Foreskin keratinocyte (primary cell): ENCODE measurements at places on chromosomes 11 and 22.

DNA sequence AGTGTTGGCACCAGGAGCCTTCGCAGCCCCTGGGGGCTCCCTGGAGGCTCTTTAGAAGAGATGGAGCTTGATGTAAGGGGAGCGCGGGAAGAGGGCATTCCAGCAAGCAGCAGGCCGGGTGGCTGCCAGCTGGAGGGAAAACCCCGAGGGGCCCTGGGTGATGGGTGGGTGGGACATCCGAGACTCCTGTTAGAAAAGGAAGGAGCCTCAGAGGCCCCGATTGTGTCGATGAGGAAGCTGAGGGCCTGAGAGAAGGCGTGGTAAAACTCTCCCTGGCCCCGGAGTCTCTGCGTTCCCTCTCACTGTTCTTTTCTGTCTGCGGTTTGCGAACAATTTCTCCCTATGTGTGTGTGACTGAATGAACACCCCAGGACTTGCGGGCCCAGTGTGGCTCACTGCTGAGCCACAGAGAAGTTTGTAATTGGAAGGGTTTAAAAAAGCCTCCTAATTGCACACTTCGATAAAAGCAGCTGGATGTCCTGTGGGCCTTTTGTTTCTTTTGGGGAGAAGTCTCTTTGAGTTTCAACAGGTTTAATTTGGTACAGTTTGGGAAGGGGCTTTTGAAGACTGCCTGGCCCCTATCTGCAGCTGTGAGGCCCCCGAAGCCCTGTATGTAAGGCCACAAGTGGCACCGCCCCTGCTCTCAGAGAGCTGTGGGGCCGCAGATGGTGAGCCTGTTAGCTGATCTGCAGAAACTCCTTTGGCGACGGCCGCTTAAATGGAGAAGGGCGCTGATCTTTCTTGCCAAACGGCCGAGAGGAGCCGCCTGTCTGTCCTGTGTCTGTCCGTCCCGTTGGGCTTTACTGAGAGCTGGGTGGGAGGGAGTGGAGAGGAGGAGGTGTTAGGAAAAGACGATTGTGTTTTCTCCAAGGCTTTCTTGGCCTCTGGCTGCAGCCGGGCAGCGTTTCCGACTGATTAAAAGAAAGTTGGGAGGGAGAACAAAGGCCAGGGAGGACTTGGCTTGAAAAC lies 2.0 kb downstream of the FBLN1 start:
- no peak for DNase-seq

DNA sequence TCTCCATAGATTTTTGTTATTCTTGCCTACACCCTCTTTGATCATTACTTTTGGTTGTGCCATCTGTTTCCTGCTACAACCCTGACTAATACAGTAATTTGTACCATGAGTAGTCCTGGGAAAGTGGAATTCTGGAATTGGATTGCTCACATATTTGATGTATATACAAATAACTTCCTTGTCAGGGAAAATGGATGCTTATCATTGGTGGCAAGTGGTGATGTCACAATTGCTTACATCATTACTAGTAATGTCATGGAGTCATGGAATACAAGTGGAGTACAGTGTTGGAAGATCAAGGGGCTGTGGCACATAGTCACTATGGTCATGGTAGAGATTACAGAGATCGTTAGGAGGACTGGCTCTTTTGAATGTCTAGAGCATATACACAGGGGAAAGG lies 24.4 kb downstream of the AASDHPPT start:
- DNase-seq, result peak; percentile 68

DNA sequence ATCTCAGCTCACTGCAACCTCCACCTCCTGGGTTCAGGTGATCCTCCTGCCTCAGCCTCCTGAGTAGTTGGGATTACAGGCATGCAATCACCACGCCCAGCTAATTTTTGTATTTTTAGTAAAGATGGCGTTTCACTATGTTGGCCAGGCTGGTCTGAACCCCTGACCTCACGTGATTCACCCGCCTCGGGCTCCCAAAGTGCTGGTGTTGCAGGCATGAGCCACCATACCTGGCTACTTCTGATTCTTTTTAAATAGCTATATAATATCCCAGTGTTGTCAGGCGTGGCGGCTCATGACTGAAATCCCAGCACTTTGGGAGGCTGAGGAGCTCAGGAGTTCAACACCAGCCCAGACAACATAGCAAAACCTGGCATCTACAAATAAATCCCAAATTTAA lies 20.7 kb downstream of the TMEM41B start:
- DNase-seq, result no peak

DNA sequence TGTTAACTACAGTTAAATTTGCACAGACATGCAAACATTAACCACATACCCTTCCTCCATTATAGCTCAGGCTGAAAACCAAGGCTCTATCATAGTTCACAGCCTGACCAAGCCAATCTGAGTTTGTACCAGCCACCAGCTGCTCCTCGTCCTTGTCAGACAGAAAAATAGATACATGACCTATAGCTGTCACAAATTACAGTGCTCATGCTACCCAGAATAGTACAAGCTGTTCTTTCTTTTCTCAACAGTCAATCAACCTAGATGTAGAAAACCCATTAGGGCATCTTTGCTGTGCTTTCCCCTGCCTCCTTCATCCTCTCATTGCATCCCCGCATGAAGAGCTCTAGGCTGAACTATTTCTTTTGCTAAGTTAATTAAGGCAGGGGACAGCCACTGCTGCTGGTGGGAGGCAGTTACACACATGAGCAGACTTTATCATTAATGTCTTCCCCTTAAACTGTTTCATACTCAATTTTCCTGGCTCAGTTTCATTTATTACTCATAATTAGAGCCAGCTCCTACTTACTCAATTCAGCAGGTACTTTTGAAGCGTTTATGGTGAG lies 148.3 kb downstream of the TRPC6 start:
- DNase-seq, result no peak

- no peak for DNase-seq
Observed at GRCh38 chr11:113519989-113520613, 44.9 kb upstream of the DRD2 start.

DNA sequence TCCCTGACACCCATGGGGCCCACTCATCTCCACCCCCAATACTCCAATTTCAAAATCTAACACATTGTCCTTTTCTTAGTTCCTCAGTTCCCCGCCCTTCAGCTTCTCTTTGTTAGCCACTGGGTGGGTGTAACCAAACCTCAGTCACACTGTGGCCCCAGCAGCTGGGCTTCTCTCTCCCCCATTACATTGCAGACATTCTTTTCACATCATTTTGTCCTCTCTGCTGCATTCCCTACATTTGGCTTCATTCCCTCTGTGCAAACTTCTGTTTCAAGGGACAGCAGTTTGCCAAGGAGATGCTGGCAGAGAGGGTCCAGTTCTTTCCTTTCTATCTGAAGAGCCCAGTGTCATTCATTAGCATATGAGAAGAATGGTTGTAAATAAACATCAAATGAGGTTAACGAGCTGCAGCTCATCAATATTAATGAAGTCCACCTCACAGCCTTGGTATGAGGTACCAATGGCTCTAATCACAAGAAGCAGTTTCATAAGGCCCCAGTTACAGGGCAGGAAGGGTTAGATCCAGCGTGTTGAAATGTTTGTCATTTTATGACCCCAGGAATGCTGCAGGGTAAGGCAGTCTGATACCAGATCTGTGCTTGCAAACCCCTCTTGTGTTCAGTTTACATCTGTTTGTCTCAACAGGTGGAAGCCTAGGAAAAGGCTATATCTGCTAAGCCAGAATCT lies 72.3 kb downstream of the ARFGAP2 start:
- no peak for DNase-seq

DNA sequence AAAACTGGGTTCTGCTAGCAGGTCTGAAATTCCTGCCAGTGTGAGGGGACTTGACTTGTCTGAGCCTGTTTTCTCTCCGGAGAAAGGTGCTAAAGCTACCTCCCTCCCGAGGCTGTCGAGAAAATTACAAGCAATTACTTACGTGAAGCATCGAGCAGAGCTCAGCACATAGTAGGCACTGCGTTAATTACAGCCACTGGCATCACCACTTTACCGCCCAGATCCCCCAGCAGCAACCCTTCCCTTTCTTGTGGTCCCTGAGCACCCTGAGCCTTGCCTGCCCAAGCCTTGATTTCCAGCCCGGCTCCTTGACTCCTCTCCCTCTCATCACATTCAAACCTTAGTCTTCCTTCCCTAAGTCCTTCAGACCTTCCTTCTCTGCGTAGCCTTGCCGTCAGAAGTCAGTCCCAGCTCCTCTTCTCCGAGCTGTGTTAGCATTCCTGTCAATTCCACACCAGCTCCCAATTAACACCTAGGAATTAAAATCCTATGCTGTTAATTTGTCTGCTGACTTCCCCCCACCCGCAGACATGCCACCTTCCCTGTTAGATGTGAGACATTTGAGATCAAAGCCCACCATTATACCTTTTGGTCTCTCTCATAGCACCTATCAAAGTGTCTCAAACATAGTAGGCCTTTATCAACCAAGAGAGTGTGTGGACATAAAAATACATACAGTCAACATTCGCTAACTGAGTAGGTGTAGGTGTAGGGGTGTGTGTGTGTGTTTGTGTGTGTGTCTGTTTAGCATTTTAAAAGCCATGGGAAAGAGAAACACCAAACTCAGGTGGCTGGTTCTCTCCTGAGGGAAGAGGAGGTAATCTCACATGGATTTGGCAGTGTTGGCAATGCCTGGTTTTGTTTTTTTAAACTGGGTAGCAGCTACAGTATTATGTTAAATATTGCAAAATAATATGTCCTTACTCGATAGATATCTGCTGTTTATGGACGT lies 2.8 kb upstream of the KCNJ5 start:
- peak; percentile 66 for DNase-seq

DNA sequence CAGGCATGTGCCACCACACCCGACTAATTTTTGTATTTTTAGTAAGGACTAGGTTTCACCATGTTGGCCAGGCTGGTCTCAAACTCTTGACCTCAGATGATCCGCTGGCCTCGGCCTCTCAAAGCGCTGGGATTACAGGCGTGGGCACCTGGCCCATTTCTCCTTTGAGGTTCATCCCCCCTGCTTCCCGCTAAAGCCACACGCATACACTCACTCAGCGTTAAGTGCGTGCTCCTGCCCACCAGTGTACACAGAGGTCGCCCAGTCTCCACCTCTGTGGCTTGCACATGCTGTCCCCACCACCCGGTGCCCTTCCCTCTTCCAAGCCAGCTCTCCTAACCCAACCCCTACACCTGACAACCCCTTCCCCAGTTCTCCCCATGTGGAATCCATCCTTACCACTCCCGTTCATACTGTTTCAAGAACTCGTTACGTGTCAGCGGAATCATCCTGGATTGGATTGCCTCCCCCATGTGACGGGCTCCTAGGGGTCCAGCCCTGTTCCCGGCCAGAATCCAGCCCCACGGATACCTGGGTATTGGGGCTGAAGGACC lies 15.7 kb upstream of the CYTH4 start:
- DNase-seq, result no peak

GRCh38 chr11:128716661-128717210 lies 22.9 kb downstream of the FLI1 start:
- DNase-seq, result no peak

DNA sequence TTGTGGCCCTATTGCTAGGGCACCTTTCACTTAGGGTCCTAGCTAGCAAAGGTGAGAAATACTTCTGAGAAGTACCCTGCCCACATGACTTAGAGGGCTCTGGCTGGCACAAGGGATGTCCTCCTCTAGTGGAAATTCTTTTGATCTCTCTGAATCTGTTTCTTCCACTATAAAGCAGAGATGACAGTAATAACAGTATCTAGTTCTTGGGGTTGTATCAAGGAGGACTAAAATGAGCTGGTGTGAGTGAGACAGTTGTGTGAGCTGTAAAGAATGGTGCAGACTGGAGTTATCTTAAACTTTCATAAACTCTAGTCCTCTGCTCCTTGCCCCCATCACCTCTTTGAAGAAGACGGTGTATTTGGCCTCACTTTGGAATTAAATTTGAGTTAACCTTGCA lies 157.8 kb upstream of the PLET1 start:
- no peak for DNase-seq

GRCh38 chr11:74948546-74948897 lies 369 bp downstream of the XRRA1 start:
- DNase-seq, result no peak

GRCh38 chr11:96943970-96944369 lies 554.2 kb downstream of the JRKL start:
- no peak for DNase-seq

DNA sequence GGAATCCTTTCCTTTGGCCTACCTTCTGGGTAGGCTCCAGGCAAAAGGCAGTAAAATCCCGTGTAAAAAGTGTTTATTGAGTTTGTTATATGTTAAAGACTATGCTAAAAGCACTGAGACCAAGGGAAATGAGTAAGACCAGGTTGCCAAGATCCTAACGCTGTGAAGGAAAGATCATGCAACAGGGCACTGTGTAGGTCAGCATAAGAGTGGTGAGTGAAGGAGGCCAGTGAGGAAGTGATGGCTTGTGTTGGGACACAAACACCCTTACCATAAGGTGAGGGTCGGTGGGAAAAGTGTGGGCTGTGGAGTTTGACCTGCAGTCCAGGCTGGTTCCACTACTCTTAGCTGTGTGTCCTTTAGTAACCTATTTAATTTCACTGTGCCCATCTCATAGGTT lies 202.1 kb downstream of the DBX1 start:
- DNase-seq, result no peak

- peak; percentile 15 for DNase-seq
Observed at GRCh38 chr22:38618682-38619081, 37.5 kb downstream of the FAM227A start.

GRCh38 chr11:79578116-79578515 lies 137.3 kb upstream of the TENM4 start:
- no peak for DNase-seq

GRCh38 chr22:40182231-40182835 lies 4.6 kb downstream of the TNRC6B start:
- DNase-seq, result no peak

DNA sequence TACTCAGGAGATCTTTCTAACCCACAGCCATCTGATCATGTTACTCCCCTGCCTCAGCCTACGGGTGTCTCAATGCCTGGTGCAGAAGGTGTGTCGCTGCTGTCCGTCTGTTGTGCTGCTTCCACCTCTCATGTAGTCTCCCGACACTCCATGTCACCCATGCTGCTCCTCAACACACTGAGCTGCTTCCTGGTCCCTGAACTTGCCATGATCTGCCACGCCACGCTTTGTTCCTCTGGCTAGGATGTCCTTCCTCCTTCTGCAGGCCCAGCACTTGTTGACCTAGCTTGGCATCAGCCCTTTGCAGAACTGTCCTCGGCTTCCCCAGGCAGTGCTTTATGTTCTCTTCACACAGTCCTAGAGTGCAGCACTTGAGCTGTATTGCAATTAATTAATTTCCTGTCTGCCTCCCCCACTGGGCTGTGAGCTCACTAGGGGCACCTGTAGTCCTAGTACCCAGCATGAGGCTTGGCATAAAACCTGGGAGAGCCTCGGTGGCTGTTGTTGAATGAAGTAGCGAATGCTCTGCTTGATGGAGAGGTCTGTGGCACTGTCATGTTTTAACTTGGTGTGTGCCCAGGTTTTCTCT lies 9.5 kb downstream of the GTPBP1 start:
- DNase-seq, result no peak

- no peak for DNase-seq
Observed at GRCh38 chr22:47047321-47048122, 285.1 kb downstream of the TBC1D22A start.

DNA sequence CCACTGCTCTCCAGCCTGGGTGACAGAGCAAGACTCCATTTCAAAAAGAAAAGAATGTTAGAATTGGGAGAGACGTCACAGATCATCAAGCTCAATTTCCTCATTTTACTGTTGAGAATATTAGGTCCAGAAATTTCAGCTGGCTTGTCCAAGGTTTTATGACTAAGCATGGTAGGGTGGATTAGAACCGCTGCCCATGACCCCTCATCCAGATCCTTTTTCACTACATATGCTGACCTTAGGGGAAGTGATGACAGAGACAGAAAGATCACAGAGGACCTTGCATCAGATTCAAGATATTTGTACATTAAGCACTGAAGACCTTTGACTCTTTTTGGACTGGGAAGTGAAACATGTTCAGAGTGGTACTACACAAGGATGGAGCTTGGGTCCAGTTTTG lies 134.5 kb downstream of the ADAMTS15 start:
- DNase-seq, result no peak
